GM03348 (cell line): ENCODE measurements at places on chromosomes 7 and 10.

- no peak for DNase-seq
These were observed 607.8 kb downstream of the PTPRN2 start for GRCh38 chr7:157979636-157980340.

GRCh38 chr7:12220389-12221046 lies 9.4 kb downstream of the TMEM106B start:
- no peak for DNase-seq

DNA sequence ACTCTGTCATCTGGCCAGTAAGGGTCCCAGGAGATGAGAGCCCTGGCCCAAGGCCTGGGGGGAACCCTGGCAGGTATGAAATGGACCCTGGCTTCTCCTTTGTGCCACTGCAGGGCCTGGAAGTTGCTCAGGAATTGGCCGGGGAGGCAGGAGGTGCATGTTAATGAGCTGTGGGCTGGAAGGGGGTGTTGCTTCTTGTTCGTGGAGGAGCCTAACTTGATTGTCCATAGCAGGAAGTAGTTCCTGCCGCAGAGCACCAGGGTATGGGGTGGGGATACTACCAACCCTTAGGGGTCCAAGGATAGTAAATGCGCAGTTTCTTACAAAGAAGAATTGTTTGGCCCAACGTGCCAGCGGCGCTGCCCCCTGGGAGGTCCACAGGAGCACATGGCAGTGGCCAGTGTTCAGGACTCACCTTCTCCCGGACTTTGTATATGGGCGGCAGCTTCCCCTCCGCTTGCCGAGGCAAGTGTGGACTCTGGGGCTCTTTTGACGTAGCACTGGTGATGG lies 21.5 kb downstream of the TEX36 start:
- DNase-seq: no peak

GRCh38 chr10:92062273-92062672 lies 138.7 kb downstream of the BTAF1 start:
- DNase-seq: no peak

DNA sequence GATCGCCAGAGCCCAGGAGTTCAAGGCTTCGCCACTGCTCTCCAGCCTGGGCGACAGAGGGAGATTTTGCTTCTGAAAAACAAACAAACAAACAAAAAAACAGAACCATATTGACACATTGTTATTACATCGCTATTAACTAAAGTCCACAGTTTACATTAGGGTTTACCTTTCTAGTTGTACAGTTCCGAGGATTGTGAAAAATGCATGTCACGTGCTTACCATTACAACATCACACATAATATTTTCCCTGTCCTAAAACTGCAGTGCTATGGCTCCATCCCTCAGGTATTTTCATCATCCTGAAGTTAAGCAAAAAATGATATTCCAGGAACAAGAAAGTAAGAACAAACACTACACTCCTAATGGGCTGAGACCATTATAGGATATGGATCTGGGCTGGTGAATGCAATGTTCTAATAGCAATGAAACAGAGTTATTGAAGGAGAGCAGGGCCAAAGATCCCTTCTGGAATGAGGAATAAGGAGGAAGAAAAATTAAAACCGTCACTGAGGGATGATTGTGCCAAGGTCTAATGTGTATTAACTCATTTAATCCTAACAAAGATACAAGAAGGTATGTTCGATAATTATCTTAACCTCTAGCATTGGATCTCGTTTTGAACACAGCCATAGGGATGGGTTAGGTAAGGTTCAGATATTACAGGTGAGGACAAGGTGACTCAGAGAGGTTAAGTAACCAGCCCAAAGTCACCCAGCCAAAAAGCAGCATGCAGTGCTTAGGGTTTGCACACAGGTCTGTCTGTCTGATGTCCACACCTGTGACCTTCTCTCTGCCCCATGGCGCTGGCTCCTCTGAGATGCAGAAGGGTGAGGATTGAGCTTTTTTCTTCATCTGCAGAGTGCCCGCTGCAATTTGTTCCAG lies 14.0 kb upstream of the CUX1 start:
- no peak for DNase-seq

DNA sequence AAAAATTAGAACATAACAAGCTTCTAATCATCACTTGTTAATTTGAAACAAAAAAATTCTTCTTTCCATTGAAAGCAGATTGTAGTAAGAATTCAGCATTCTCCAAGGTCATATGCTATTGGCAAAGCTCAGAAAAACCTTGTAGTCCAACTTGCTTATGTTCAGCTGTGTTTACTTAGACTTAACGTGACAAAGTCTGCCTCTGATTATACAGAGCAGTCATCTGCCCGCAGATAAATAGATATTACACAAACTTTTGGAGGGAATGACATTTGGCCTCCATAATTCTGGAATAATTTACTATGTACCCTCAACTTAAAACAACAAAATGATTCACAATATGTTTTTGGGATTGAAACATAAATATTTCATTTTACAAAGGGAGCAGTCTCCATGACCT lies 45.8 kb downstream of the MKX start:
- peak; percentile 42 for DNase-seq

DNA sequence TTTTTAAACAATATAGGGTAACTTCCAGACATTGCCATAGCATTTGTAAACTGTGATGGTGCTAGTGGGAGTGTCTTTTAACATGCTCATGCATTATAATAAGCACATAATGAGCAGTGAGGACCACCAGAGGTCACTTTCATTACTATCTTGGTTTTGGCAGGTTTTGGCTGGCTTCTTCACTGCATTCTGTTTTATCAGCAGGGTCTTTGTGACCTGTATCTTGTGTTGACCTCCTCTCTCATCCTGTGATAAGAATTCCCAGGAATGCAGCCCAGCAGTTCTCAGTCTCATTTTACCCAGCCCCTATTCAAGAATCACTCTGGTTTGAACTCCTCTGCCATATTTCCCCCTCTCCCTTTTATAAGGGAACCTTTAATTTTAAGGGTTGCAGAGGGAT lies 91.3 kb downstream of the ZNF467 start:
- no peak for DNase-seq

DNA sequence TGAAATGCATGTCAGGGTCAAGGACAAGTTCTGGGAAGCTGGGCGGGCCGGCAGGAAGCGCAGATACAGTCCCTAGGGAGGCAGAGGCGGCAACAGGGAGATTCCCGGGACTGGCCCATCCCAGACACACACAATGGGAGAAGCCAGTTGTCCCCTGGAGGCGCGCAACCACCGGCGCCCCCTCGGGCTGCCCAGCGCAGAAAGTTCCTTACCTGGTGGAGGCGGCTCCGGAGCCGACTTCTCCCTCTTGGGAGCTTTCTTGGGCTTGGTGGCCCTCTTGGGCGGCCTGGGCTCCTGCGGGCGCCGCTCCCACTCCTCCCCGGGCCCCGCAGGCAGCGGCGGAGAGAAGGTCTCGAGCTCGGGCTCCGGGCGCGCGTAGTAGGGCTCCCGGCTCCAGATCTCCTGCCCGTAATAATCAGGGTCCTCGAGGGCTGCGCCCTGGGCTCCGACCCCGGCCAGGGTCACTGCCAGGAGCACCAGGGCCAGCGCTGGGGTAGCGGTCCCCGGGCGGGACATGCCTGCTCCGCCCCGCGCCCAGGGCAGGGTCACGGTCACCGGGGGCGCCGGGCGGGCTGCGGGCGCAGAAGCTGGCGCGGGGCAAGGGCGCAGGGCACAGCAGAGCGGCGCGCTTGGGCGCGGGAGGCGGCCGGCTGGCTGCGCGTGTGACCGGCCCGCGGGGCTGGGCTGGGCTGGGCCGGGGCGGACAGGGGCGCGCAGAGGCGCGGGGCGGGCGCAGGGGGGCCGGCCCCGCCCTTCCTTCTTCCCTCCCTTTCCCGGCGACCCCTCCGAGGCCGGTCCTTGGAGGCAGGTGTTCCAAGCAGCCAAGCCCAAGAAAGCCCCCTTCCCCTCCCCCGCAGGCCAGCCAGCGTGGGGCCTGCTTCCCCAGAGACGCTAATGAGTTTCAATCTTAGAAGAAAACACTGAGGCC lies at the start of gene CPXM2:
Gene CPXM2 (minus strand): TSS at position 664 of the 928 bp plus-strand sequence. CDS start 148 bp downstream, at position 516.
- DNase-seq: peak; percentile 83
